ENCODE measurements at places on chromosomes 2 and 18.

DNA sequence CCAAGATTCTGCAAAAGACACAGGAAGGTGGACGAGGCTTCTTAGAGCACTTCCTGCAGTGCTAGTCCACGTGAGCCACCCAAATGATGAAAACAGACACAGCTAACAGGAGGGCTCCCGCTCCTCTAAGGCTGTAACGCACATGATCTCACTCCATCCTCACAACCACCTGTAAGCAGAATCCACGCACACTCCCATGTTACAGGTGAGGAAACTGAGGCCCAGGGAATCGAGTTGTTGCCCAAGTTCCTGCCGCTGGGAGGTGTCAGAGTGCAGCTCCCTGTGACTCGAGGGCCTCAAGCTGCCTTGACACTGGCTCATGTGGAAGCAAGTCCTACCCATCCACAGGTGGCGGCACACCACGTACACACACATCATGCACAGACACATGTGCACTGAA is 4.4 kb downstream of the DNMT3A start:
- DNase-seq, result no peak

DNA sequence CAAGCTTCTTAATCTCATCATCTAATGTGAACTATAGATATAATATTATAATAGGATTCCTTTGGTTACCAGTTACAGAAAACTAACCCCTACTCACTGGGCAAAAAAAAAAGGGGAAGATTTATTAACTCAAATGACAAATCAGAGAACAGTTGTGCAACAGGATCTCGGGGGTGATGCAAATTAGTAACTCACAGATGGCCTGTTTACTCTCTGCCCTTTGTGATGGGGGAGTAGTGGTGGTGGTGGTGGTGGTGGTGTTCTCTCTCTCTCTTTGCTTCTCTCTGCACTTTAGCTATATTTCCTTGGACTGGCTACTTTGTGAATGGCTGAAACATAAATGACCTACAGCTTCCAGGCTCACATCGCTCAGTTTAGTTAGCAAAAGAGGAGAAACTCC is 59.0 kb downstream of the TMEM247 start:
- DNase-seq, result no peak

DNA sequence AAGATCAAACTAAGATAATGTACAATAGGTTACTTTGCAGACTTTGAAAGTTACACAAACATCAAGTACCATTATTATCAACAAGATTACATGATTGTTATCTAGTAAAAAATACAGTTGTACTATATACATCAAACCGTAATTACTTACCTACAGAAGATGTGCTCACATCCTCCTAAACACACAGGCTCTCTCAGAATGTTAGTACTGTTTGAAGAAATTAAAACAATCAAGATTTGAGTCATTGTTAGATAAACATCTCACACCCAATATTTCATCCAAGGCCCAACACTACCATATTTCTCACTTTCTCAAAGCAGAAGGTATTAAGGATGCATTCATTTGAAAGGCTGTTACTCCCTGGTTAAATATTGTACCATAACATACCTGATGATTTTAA is 12.6 kb downstream of the BARD1 start:
- DNase-seq, result no peak

GRCh38 chr18:5107988-5108387 is 89.1 kb downstream of the AKAIN1 start:
- no peak for DNase-seq

DNA sequence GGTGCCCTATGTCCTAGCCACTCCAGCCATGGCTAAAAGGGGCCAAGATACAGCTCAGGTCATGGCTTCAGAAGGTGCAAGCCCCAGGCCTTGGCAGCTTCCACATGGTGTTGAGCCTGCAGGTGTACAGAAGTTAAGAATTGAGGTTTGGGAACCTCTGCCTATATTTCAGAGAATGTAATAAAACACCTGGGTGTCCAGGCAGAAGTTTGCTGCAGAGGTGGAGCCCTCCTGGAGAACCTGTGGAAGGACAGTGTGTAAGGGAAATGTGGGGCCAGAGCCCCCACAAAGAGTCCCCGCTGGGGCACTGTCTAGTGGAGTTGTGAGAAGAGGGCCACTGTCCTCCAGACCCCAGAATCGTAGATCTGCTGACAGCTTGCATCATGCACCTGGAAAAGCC is 74.1 kb downstream of the SMIM21 start:
- DNase-seq, result no peak

DNA sequence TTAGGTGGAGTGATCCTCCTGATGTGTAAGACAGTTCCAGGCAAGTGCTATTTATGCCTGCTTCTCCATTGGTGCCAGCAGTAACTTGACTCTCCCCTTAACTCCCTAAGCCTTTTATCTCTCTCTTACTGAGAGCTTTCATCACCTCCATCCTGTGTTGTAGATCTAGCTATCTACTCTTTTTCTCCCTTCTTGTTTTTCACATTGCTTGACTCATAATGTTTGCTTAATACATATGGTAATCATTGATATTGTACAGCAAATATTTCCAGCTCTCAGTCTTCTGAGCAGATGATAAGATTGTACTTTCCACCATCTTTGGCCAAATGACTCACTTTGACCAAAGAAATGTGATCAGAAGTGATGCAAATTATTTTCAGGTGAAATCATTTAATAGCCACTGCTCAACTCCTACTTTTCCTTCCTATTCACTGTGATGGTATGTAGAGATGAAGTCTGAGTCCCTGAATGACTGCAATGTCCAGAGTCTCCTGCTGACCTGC is 165.0 kb downstream of the PLCL1 start:
- DNase-seq, result no peak

- no peak for DNase-seq
Measured at GRCh38 chr2:457262-457661, 169.4 kb upstream of the ALKAL2 start.

DNA sequence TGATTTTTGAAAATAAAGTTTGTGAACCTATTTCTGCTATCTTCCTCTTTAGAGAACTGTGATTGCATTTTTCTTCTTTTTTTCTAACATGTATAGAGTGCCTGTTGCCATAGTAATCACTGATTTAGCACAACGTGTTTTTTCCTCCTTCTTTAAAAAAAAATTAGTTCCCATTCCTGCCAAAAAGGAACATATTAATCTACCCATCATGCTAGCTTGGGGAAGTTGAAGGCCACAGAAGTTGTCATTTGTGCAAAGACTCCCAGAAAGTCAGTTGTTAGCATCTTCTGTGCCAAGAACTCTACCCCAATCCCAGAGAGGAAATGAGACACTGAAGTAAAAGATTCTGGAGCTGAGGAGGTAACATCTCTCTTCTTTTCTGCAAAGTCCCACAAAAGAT is 57.3 kb downstream of the SLC8A1 start:
- no peak for DNase-seq
